Femur (tissue), 1 donor: ENCODE measurements at places on chromosomes 4 and X.

DNA sequence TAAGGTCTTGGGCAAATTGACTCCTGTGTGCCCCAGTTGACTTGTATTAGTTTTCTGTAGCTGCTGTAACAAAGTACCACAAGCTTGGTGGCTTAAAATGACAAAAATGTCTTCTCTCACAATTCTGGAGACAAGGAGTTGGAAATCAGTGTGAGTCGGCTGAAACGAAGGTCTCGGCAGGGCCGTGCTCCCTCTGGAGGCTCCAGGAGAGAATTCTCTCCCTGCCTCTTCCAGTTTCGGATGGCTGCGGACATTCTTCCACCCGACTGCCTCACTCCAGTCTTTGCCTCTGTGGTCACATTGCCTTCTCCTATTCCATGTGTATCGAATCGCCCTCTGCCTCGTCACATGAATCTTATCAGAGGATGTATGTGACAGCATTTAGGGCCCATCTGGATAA is 66.0 kb upstream of the PHOX2B start:
- peak; percentile 29 for DNase-seq

DNA sequence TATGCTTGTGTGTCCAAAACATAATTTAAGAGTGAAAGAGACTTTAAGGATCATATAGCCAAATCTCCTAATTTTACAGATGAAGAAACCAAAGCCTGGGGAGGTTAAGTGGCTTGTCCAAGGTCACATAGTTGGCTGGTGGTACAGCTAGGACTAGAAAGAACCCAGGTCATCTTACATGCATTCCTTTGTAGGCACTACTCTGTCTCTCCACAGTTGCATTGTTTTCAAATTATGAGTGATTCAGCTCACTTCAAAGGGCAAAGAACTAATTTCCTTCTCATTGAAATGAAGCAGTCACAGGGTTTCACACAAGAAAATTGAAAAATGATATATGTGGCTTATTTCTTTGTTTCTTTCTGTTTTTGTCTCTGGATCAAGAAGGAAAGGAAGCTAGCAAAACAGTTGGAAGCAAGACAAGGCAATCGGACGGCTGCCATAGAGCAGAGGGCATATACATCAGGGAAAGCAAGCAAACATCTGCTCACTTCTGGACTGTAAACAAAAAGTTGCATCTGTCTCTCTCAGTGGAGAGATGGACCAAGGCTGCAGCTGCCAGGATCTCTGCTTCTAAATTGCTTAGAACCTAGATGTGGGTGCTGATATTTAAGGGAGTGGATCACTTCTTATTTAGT is 107.5 kb upstream of the AMOT start:
- DNase-seq, result no peak

DNA sequence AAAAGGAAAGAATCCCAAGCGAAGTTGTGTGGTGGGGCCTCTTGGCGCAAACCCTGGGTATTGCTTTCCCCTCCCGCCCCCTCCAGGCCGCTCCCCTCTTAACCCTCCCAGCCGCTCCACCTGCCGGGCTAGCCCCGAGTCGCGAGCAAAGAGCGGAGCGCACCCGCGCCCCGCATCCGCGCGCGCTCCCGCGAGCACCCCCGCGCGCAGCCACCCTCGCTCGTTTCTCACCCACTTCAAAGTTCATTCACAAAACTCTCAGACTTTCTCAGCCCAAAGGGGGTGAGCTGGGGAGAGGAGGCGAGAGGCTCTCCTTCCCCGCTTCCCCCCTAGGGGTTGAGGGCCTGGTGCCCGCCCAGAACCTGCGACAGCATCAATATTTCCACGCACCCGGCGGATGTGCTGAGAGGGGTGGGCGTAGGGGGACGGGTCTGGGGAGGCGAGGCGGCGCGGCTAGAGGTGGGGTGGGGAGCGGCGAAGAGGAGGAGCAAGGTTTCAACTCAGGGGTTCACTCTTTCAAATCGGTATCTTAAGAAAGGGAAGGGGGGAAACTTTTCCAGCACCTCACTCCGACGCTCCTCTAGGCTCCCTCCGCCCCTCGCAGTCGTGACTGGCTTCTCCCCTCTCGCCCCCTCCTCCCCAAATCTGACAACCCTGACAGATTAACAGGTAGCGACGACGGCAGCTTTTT is 1.8 kb downstream of the MAML3 start:
- no peak for DNase-seq

DNA sequence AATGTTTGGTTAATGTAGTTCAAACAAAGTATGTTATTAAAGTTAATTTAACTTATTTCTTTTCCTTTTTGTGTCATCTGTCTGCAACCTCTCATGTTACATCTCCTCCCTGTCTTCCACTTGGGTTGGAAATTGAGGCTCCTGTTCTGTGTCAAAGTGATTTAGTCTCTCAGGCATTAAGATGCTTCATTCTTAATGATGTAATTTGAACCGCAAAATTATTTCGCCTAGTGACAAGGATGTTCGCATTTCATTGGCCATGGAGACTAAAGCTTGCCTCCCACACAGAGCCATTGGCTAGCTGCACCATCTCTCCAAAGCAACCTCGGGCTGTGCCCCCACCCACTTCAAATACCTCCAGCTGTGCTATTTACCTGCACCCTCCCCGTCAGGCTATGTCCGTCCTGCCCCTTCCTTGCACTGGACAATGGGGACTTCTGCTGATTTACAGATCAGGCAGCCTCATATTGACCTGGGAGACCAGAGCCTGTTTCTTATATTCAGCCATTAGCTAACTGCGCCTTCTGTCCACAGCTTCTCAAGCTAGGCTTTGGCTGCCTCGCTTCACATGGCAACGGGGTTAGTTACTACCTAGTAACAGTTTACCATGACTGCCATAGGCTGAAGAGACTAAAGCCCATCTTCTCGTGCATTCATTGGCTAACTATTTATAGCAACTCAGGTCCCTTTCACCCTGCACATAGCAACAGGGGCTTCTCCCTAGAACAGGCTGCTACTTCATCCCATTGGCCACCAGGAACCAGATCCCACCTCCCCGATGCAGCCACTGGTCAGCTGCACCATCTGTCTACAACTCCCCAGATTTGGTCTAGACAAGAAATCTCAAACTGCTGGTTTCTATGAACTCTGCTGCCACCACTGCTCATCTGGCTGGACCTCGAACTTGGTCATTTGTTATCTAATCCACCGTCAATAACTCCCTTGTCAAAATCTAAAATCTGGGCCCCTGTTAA is 8.6 kb upstream of the ZNF157 start:
- DNase-seq, result peak; percentile 93

DNA sequence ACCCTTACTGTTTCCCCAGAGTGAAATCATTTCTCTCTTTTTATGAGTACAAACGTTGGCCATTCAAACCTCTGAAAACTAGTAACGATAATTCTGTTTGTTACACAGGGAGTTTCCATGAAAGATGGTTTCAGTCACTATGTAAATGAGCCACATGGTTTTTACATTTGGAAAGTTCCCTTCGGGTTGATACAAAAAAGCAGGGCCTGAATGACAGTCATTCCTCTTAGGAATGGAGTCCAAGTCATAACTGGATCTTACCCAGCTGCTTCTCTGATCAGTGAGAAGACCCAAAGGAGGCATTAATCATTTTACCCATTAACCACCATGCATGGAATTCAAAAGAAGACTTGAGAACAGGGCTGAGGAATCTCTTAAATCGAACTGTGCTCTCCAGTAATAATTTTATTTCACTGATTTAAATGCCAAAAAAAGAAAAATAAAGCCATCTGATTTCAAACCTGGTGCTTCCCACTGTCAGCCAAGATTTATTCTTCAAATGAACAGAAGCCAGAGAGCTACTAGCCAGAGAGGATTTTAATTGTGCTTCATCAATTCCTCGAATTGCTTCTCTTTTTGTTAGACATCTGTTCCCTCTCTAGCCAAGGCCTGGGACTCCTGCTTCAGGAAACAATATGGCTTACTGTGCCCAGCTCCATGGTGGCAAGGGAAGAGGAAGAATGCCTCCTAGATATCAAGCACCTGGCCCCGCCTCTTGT is 3.2 kb downstream of the SOWAHB start:
- no peak for DNase-seq

DNA sequence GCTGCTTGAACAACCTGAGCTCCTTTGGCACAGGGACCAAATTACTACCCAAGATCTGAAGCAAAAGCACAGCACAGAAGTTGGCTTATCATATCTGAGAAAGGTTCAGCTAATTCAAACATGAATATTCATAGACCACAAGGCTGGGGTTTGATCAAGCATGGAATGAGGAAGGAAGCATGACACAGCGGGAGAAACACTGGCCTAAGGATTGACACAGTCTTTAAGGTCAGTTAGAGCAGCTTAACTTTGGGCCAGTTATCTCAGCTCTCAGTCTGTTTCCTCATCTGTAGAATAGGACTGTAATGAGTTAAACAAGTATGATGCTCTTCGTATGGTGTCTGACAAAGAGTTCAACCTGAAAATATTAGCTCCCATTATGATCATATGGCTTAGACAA is 88.5 kb upstream of the CBR4 start:
- DNase-seq, result no peak
